Renal cortex interstitium (tissue), 15 donors: ENCODE measurements at places on chromosomes 7 and 10. TPM values are rescaled to one million over a fixed set of nuclear protein-coding genes. Genes with fewer than 3 reads are reported as not detected.

The ANKRD22 gene
- polyA plus RNA-seq, result not detected

The ADAM8 gene
- polyA plus RNA-seq, result 3.3 TPM

DNA sequence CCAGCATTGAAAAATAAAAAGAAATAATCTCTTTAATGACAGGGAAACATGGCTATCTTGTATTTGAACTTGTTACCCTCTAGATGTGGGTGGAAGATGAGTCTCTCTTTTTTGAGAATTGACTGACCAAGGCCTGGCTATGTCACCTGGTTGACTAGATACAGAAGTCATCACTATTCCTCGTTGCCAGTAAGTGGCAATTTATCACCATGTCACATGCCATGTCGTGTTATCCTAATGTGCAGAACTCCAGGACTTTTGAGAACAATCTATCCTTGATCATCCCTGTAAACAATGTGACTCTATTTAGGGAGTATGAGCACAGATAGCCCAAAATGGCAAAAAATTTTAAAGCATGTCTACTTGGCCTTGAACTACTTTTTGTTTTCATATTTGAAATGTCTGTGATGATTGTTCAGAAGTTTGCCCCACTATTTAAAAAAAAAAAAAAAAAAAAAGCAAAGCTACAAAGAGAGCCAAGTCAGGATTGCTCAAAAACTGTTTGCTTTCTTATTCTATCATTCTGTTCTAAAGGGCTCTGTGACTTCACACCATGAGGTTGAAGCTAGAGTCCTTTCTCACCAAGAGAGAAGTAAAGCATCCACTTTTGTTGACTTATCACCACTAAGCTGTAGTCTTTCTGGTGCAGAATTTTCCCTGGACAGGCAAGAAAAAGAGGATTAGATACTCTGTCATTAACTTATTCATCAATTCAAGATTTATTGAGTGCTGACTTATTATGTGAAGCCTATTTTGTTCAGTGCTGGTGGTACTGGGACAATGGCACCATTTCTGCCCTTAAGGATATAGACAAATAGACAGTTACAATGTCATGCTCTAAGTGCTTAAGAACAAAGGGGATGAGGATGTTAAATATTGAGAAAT lies 10.4 kb upstream of the WIPF3 start:
- no peak for DNase-seq

DNA sequence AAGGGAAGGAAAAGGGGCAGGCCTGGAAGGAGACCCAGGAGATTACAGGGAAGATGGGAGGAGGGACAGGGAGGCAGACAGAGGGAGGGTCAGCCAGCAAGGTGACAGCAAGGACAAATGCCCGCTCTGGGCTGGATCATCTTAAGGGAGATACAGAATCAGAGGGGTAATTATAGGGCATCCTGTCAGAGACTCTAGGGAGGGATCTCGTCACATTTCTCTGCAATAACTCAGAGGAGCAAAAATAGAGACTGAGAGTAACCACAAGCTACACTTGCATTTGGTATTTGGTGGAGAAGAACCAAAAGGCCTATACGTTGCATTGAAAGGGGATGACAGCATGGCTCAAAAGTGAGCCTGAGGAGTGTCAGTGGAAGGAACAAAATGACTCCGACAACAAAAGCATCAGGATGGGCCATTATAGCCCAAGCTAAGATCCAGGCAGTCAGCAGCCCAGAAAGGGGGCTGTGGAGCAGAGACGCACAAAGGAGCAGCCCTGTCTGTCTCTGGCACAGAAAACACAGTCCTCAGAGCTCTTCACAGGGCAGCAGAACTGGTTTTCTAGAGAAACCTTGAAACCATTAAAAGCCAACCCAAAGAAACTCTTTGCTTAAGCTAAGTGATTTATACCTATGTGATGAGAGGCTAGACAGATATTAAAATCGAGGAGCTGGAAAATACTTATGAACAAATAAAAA lies 430.2 kb upstream of the VSTM2A start:
- no peak for DNase-seq
